Activated T-helper 9 cell treated with anti-CD3 and anti-CD28 coated beads, Interleukin-2, amount 50 U/mL, for 16 hours (primary cell): ENCODE measurements at places on chromosomes 2 and 18.

GRCh38 chr18:25736516-25736915, 353.9 kb downstream of the SS18 start:
- DNase-seq, result no peak

GRCh38 chr2:47076586-47077441, 78.3 kb downstream of the STPG4 start:
- no peak for DNase-seq

- DNase-seq, result no peak
Observed at GRCh38 chr2:189146553-189146952, 33.0 kb downstream of the COL5A2 start.

DNA sequence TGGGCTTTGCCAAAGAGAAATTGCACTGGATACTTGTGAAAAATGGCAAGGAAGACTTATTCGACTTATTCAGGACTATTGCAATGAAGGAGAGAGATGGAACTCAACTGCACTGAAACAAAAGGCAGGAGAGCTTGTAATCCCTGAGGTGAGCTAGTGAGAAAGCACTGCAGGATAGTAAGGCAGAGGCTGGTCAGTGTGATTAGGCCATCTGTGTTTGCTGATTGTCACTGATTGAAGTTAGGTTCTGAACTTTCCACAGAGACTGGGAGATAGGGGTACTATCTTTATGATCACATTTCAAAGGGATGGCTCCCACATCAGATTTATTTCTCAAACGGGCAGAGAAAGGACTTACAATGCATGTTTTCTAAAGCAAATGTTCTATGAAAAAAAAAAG, 82.9 kb downstream of the SERPINB8 start:
- no peak for DNase-seq

GRCh38 chr2:111522231-111522768, 361.7 kb downstream of the ANAPC1 start:
- DNase-seq, result no peak

DNA sequence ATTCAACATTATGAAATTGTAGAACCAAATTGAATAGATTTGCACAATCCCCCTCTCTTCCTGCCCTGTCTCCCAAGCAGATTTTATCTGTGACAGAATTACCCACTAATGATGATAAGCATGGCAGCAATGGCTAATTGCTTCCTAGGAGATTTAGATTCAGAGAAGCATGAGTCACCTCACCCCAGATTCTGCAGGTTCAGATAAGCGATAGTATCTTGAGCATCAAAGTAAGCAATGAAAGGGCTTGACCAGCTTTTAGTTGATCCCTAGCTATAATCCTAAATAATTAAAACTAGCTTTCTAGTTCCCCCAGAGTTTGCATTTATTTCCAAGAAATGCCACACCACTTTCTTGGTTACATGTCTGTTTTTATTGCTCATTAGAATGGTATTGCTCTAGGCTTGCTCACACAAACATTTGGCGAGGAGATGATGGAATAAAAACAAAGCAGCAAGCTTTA, 204.3 kb downstream of the GULP1 start:
- DNase-seq, result no peak
